Stimulated activated CD8-positive, alpha-beta memory T cell treated with anti-CD3 and anti-CD28 coated beads, Interleukin-15, amount 100 ng/mL, for 4 hours (primary cell): ENCODE measurements at places on chromosomes 2 and 18.

DNA sequence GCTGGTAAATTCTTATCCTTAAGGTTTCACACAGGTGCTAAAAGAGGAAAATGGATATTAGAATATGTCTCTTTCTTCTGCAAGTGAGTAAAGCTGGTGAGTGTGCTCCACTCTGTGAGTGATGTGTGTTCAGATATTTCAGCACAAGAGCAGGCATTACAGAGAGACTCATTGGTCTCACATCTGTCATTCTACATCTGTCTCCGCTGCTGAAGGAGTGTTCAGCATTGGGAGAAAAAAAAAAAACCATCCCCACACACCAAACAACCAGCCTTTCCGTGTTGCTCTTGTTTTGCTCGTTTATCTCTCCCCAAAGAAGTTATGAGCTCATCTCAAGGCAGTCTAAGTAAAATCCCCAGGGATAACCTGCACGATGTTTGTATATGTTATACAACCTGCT, 283.9 kb upstream of the SPHKAP start:
- no peak for DNase-seq

GRCh38 chr2:102037681-102038080, 45.9 kb downstream of the IL1R2 start:
- no peak for DNase-seq

DNA sequence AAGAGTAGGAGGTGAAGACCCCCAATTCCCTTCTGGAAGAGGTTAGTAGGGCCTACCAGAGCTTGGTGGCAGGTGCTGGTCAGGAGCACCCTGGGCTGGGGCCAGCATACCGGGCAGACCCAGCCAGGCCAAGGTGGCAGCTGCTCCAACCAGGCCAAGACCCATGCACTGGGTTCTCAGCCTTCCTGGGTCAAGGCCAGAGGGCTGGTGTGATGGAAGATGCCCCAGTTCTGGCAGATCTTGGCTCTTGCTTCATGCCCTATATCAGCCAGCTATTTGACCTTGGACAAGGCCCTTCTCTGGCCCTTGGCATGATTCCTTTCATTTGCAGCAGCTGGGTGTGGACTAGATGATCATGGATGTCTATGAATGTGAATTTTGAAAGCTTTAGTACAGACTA, 57.7 kb downstream of the PRKCE start:
- no peak for DNase-seq

DNA sequence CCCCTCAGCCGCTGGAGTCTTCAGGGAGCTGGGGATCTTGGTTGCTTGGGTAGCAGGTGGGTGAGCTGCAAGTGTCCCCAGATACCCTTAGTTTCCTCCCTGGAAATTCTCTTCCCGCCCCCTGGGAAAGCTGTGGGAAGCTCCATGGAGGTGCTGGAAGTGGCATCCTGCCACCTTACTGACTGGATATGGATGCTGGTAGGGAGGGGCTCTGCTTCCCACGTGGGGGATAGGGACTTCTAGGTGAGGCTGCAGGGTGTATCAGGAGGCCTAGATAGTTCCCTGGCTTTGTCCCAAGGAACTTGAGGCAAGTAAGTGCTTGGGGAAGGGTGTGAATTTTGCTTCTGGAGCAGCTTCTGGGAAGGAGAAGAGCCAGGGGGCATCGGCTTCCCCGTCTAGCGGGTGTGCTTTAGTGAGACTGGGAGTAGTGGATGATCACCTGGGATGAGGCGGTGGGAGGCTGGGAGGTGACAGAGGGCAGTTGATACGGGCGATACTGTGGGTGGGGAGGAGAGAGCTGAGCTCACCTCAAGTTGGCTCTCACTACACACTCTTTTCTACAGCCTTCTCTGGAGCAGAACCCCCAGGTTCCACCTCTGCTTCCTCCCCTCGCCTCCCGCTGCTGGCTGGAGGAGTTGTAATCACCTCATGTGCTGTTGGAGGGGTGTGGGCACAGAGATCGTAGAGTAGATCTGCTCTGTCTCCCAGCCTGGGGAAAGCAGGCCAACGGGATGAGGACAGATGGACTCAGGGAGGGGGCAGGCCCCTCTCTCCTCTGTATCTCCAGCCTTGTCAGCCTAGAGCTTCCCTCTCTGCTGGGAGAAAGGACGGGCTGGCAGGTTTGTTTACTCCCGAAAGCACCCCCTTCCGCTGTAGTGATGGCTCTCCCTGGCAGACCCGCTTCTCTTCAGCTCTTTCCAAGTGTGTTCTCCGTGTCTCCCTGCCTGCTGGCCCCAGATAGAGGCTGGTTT, 19.8 kb downstream of the TET3 start:
- DNase-seq: no peak

GRCh38 chr2:180677930-180678624, 302.3 kb upstream of the UBE2E3 start:
- no peak for DNase-seq

DNA sequence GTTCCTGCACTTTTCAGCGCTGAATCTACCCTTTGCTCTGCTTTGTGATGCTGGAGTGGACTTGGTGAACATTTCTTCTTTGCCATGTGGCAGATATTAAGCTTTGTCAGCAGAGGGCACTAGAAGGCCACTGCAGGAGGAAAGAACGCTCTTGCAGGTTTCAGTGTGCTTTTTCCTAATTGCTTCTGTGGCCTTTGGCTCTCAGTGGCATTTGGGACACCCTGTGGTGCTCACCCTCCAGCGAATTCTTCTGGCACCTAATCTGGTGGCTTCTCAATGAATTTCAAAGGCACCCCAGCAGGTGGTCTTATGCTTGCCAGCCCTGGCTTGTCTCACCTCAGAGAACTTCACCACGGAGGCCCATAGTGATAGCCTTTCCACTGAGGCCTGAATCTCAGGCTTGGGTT, 146.7 kb downstream of the MYO3B start:
- no peak for DNase-seq

- DNase-seq: no peak
Observed at GRCh38 chr2:208065476-208065875, 40.1 kb upstream of the PLEKHM3 start.

DNA sequence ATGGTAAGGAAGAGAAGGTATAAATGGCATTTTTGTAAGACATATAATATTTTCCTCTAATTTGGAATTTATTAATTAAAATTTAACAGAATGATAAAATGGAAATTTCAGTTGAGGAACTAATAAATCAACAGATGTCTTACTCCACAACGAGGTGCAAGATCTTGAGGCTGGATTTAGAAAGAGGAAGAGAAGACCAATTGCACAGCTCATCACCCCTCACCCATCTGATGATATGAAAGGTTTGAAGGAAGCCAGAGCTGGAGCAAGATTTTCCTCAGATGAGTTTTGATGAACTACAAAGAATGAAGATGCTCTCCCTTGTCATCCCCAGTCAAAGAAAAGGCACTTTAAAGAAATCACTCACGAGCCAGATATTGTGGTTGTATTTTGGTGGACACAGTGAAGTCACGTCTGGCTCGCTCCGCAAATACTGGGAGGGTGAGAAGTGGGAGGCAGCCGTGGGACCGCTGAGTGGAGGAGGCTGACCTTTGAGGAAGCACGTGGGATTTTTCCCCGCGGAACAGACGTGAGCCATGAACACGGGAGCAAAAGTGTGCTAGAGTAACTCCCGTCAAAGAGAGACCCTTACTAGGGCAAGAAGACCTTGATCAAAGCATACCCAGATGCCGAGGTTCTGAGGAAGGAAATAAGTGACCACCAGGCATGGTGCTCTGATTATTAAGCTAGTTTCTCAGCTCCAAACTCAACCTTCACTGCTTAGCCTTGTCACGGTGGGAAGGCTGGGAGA, 511.4 kb downstream of the RNF144A start:
- no peak for DNase-seq

DNA sequence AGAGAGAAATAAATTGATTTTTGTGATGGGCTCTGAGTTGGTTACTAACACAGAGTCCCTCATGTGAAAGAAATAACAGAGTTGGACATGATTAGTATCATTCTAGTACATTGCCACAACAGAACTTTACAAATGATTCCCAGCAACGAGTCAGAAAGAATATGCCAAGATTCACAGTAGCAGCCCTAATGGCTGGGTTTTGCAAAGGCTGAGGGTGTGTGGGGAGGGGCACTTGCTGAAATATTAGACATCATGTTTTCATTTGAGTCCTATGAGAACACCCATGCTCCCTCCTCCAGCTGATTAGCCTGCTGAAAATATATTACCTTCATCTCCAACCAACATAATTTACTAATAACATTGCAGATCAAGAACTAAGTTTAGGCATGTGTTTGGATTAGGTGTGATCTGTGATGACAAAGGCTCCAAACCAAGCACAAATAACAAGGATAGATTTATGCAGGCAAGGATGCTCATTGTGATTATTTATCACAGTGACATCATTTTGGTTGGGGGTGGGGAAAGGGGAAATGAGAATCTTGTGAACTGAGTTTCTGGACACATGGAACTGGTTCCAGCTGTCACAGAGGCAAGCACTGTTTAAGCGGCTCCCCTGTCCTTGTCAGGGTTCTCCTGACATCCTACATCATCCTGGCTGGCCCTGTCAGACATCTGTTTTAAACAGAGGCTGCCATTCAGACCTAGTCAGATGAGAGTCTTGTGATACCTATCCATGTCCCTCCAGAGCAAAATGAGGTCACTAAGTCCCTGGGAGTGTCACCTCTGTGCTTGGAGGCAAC, 205.8 kb upstream of the NCKAP5 start:
- no peak for DNase-seq

DNA sequence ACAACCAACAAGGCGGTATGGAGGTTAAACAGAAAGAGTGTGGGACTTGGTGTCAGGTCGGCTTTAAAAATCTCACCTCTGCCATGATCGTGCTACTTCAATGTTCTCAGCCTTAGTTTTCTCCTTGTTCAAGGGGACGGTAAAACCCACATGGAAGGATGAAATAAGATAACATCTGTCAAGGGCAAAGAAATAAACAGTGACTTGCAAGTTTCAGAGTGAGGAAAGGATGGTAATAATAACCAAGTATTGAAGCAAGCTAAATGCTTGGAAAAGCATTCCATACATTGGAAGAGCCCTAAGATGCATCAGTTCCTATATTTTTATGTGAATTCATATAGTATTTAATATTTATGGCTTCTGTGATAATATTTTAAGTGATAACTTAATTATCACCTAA, 29.8 kb upstream of the LMAN1 start:
- DNase-seq: no peak

- DNase-seq: no peak
Observed at GRCh38 chr2:41127351-41127750, 675.5 kb upstream of the SLC8A1 start.

DNA sequence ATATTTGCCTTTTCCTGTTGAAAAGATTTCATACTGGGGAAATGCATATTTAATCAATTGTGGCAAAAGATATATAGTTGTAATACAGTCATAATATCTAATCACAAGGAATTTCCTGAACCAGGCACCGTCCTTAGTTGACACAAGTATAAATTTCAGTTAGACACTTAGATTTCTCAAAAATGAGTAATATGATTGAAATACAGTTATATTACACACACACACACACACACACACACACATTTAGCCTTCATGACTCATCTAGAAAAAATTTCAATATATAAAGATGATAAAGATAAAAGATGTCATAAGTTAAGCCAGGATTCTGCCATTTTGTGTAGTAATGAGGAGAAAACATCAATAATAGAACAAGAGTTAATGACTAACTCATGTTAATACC, 258.4 kb upstream of the ZNF804A start:
- no peak for DNase-seq

DNA sequence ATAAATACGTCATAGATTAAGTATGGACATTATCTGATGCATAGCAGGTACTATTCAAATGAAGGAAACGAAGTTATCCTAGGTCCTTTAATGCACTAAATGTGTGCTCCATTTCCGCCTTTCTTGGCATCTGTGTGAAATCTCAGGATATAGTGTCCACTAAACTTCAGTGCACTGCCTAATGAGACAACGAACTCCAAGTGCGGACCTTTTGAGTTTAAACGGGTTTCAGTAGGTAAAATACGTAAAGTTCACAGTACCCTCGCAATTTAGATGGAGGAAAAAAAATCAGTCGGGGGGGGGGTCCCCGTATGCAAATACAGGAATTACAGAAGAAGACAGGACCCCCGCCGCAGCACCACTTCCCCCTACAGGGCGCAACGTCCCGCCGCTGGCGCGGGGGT, 729 bp upstream of the REL start:
- no peak for DNase-seq

GRCh38 chr2:75612862-75613243, 33.7 kb upstream of the MRPL19 start:
- DNase-seq: no peak

DNA sequence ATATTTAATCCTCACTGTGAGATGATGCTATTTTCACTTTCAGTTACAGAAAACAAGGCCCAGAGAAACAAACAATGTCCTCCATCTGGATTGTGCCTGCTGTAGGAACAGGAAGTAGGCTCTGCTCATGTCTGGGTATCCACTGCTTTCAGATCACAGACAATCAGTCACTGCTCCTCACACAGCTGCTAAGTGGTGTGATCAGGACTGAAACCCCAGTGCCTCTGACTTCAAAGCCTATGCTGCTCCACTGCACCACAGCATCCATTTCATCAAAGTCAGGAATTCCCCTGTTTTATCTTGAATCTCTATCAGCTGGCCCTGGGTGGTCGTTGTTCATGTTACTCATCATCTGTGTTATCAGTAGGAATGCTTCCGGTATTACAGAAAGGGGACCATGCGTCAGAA, 303.8 kb upstream of the TRIB2 start:
- DNase-seq: peak; percentile 16

DNA sequence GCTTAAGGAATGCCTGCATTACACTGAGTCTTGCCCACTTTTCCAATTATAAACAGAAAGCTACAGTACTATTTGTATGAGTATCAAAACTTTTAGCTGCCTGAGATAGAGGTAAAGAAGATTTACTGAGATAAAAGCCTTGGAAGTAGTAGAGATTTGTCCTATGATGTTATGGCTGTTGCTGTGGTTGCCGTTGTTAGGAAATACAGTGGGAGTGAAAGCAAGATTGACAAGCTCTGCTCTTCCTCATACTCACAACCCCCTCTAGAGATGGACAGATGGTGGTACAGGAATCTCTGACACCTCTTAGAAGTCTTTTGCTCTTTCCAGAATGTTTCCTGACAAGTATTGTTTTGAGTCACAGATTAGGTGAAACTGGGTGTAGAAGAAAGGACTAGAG, 242.5 kb downstream of the RPIA start:
- no peak for DNase-seq
